Tibial nerve (tissue), 4 donors: ENCODE measurements at places on chromosomes 5 and 9. TPM values are rescaled to one million over a fixed set of nuclear protein-coding genes. Genes with fewer than 3 reads are reported as not detected.

GRCh38 chr5:64514612-64515011 is 8.8 kb downstream of the RGS7BP start:
- no peak overlapping the region for H3K4me3 ChIP-seq
- DNase-seq = no peak
- no peaks in the 10 kb centered on the region for H3K36me3 ChIP-seq

- H3K4me3 ChIP-seq = no peak overlapping the region
- no peaks in the 10 kb centered on the region for H3K27me3 ChIP-seq
- H3K36me3 ChIP-seq = no peaks in the 10 kb centered on the region
- H3K27ac ChIP-seq = no peak overlapping the region
Measured at GRCh38 chr5:66553916-66554575, 42.1 kb upstream of the MAST4 start.

GRCh38 chr9:3490957-3491356 is 34.8 kb downstream of the RFX3 start:
- H3K4me1 ChIP-seq = no peaks in the 10 kb centered on the region
- H3K27me3 ChIP-seq = no peaks in the 10 kb centered on the region
- no peak overlapping the region for H3K27ac ChIP-seq
- H3K36me3 ChIP-seq = no peaks in the 10 kb centered on the region

GRCh38 chr5:14229181-14229580 is 86.0 kb downstream of the TRIO start:
- no peaks in the 10 kb centered on the region for H3K36me3 ChIP-seq
- no peak for DNase-seq
- H3K27me3 ChIP-seq = no peaks in the 10 kb centered on the region
- no peaks in the 10 kb centered on the region for H3K4me1 ChIP-seq

DNA sequence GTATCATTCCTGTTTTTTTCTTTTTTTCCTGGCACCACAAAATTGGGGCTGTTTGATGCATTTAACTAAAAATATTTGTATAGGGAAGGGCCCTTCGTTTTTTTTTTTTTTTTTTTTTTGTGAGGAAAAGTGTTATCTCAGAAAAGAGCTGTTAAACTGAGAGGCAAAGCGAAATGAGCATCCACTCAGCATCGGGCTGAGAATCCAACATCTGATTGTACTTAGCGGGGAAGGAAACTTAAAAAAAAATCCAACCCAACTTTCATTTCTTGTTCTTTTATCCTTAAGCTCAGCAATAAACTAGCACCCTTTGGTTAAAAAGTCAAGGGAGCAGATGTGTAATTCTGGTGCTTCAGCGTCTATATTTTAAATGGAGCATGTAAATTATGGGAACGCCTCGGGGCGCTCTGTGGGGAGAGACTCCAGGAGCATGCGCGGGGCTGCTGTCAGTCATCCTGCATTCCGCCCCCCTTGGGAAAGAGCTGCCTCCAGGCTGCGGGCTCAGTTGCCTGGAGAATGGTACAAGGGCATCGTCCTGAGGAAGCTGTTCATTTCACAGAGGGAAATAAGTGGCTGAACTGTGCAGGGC is 33.3 kb downstream of the DMRT2 start:
- H3K27me3 ChIP-seq = no peaks in the 10 kb centered on the region
- no peaks in the 10 kb centered on the region for H3K4me1 ChIP-seq
- no peak overlapping the region for H3K27ac ChIP-seq
- no peaks in the 10 kb centered on the region for H3K36me3 ChIP-seq

DNA sequence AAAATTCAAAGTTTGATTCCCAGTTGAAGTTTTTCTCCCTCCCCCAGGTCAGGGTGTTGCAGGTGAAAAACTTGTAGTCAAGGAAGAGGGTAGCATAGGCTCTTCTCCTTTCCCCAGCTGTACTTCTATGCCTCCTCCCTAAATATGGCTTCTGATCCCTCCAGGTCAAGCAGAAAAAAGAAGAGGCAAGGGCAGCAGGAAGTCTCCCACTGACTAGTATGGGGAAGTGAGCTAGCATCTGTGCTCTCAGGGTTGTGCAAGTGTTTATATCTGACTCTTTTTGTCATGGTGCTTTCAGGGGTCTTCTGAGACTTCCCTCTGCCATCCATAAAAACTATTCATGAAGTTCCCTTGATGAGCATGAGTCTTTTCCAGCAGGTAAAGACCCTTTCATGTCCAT is 76.0 kb downstream of the ATPSCKMT start:
- DNase-seq = no peak
- no peaks in the 10 kb centered on the region for H3K4me1 ChIP-seq
- no peak overlapping the region for H3K4me3 ChIP-seq
- no peak overlapping the region for H3K27ac ChIP-seq
- H3K27me3 ChIP-seq = no peaks in the 10 kb centered on the region
- H3K36me3 ChIP-seq = no peaks in the 10 kb centered on the region

- no peaks in the 10 kb centered on the region for H3K4me1 ChIP-seq
- no peaks in the 10 kb centered on the region for H3K27me3 ChIP-seq
- H3K36me3 ChIP-seq = no peaks in the 10 kb centered on the region
Measured at GRCh38 chr9:106889061-106889590, 26.2 kb downstream of the ZNF462 start.

- DNase-seq = no peak
- no peaks in the 10 kb centered on the region for H3K27me3 ChIP-seq
- no peak overlapping the region for H3K4me3 ChIP-seq
- H3K4me1 ChIP-seq = no peaks in the 10 kb centered on the region
- no peaks in the 10 kb centered on the region for H3K36me3 ChIP-seq
Measured at GRCh38 chr5:33010846-33011245, 299.7 kb downstream of the NPR3 start.

GRCh38 chr5:54905246-54905795 is 80.1 kb downstream of the ESM1 start:
- DNase-seq = no peak
- H3K27me3 ChIP-seq = no peaks in the 10 kb centered on the region

SMC2 gene
- total RNA-seq = 13.5 TPM

PCDHA7 gene
- 2.9 TPM for total RNA-seq

ZFR gene
- total RNA-seq = 83.5 TPM

OR13C8 gene
- not detected for total RNA-seq

ROR2 gene
- total RNA-seq = 4.2 TPM

GHR gene
- total RNA-seq = 39.3 TPM

CSF1R gene
- total RNA-seq = 53.7 TPM

DIAPH1 gene
- 102 TPM for total RNA-seq

HOMER1 gene
- 4.8 TPM for total RNA-seq

SLC46A2 gene
- 0.22 TPM for total RNA-seq

PCDHGB7 gene
- 19.2 TPM for total RNA-seq
